Pericardium fibroblast (primary cell): ENCODE measurements at places on chromosomes 3 and 15. TPM values are rescaled to one million over a fixed set of nuclear protein-coding genes. Genes with fewer than 3 reads are reported as not detected.

The CDHR4 gene
- total RNA-seq = 0.12 TPM in 1 of 2 replicates, not detected in the other

The ARNT2 gene
- 15.9 and 22.0 TPM in 2 replicates for total RNA-seq

The PLSCR5 gene
- not detected in 2 replicates for total RNA-seq

The SGO1 gene
- 0.47 and 1.4 TPM in 2 replicates for total RNA-seq

The EPHA3 gene
- total RNA-seq = 1.9 and 10.5 TPM in 2 replicates

The SUMF1 gene
- 50.6 and 77.3 TPM in 2 replicates for total RNA-seq
